ENCODE measurements at places on chromosomes 7 and 10.

GRCh38 chr10:65891073-65891981, 1034.5 kb upstream of the LRRTM3 start:
- DNase-seq, result no peak

DNA sequence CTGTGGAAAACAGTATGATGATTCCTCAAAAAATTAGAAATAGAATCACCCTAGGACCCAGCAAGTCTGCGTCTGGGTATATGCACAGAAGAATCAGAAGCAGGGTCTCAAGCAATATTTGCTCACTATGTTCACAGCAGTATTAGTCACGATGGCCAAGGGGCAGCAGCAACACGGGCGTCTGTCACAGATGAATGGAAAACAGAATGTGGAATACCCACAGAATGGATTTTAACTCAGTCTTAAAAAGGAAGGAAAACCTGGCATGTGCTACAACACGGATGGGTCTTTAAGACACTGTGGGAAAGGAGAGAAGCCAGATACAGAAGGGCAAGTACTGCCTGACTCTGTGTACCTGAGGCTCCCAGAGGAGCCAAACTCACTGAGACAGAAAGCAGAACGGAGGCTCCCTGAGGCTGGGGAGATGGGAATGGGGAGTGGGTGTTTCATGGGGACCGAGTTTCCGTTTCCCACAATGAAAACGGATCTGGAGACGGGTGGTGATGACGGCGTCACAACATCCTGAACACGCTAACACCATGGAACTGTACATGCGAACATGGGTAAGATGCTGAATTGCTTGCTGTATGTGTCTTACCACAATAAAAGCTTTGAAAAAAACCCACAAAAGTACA, 36.7 kb upstream of the INPP5A start:
- DNase-seq, result no peak

- no peak for DNase-seq
Observed at GRCh38 chr7:64613653-64614052, 50.8 kb upstream of the ZNF680 start.

- DNase-seq, result no peak
Observed at GRCh38 chr10:8439040-8439439, 384.6 kb downstream of the GATA3 start.

GRCh38 chr10:124138883-124139348, 45.5 kb upstream of the CHST15 start:
- no peak for DNase-seq

- peak; percentile 37 for DNase-seq
Observed at GRCh38 chr10:37379991-37380390, 254.6 kb downstream of the ANKRD30A start.

Data from HS-5 (cell line).